Activated B cell treated with CpG ODN at 0.5 μM for 24 hours (primary cell): ENCODE measurements at places on chromosomes 11 and 22. TPM values are rescaled to one million over a fixed set of nuclear protein-coding genes. Genes with fewer than 3 reads are reported as not detected.

PATE2 gene
- total RNA-seq, result not detected in 2 replicates

DNA sequence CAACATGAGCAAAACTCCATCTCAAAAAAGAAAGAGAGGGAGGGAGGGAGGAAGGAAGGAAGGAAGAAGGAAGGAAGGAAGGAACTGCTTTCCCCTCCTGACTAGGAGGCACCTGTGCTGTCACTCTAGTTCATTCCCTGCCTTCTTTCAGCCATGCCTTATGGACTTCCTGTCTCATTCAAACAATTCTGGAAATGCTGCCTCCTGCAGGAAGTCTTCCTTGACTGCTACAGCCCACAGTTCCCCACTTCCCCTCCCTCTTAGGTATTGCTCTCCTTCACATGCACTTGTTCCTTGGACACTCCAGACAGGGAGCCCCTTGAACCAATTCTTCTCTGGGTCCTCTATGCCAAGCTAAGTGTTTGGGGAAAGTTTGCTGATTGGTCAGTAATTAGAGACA lies 31.6 kb upstream of the WNT11 start:
- no peak for DNase-seq

DNA sequence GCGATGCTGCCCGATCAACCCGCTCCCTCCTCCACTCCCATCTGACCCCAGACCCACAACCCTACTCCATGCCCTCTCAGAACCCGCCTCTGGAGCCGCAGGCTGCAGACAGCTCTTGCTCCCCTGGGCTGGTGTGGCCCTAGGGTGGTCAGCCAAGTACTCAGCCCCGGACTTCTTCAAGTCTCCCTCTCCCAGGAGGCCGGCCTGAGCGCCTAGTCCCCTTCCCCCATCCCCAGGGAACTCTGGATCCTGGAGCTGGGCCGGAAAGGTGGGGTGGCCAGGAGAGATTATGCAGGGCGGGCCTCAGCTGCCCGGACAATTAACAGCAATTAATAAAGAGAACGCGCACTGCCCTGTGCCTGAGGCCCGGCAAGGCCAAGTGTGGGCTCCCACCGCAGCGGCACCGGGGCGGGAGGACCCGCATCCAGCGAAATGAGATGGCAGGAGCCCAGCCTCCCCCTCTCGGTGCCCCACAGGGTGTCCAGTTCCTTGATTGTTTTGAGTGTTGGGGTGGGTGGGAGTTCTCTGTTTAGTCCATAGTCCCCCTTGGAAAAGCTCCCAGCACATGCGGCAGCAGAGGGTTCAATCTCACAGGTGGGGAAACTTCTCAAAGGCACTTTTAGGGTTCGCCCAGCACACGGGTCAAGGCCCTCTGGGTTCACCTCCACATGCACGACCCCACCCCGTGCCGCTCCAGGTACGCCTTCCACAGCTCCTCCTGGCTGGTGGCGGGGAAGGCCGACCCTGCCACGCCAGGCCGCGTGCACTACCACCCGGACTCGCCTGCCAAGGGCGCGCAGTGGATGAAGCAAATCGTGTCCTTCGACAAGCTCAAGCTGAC lies 3.1 kb downstream of the TBX1 start:
- DNase-seq, result no peak

SCGB2A2 gene
- not detected in 2 replicates for total RNA-seq

DNA sequence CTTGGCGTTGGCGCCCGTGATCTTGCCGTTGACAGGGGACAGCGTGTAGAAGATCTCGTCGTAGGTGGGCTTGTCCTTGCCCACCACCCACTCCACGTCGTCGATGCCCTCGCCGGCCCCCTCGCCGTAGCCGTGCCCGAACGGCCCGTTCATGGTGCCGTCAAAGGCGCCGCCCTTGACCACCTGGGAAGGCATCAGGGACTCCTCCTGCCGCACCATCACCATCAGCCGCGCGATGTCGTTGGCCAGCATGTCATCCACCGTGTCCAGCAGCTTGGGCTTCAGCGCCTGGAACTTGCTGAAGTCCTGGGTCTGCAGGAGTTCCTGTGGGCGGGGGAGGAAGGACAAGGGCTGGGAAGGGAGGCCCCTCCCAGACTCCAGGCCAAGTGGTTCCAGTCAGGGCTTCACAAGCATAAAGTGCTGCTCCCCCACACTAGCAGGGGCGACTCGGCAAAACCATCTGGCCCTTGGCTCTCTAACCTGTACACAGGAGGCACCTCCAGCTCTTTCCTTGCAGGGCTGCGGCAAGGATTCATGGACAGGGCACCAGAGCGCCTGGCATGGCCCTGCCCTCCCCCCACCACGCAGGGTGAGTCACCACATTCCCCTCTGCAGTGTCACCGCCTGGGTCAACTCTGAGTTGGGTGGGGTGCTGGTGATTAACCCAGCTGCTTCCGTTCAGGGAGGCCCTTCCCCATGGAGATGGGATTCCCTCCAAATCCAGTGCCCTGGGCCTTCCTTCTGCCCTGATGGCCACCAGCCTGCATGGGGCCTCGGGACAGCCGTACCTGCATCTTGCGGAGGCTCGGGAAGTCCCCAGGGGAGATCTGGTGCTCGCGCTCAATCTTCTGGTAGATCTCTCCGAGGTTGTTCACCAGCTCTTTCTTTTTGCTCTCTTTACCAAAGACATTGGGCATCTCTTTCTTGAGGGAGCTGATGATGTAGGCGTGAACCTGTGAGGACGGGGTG lies 10.4 kb upstream of the CDC42BPG start:
- no peak for DNase-seq

TRIM51 gene
- total RNA-seq, result not detected in 2 replicates

DNA sequence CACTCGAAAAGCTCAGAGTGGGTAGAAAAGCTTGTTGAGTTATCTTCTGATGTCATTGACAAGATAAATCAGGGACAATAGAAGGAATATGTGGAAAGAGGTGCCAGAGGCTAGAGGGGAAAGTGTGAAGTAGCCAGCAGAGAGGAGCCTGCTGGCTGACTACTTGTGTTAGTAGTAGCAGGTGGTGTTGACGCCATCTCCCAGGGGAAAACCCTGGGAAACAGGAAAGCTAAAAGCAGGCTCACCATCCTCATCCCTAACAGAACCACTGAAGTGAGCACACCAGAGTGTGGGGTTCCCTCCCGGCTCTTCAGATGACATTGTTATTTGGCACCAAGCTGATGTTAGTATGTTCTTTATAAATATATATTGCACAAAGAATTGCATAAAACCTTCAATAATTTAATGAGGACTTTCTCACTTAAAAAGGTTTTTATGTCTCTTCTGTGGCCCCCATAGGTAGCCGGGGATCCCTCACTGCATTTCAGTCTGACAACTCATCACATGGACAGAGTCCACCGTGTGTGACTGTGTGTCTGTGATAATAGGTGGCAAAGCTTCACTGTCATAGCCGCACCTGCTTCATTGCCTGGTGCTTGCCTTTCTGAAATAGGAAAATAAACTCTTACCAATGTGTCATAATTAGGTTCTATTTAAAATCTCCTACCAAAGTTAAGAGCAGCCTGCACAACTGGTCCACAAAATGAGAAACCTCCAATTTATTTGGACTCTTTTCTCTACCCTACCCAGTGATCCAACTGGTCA lies 63.2 kb upstream of the TOP3B start:
- DNase-seq, result no peak

- no peak for DNase-seq
These were observed 469.8 kb upstream of the ANO3 start for GRCh38 chr11:25862159-25862558.

WNT11 gene
- 0.16 and 0.37 TPM in 2 replicates for total RNA-seq

GRCh38 chr11:26095340-26095739 lies 236.6 kb upstream of the ANO3 start:
- no peak for DNase-seq

IRAG1 gene
- not detected in 2 replicates for total RNA-seq

DNA sequence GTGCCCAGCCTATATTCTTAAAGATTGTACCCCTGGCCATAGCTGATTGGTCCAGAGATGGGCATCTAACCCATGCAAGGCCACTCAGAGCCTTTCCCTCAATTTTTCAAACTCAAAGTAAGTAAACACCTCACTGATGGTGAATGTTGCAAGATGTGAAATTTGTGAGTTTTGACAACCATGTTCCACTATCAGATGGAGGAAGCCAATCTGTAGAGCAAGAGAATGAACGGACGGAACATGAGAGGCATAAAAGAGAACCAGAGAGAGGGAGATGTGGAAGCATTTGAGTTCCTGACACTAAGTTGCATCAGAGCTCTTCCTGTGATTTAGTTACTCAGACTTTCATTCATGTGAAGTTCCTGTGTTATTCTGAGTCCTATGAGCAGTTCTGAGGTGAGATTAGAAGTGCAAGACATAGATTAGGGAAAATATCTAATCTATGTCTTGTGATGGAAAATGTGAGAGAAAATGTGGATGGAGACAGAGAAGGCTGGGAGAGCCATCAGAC lies 73.3 kb downstream of the PRSS23 start:
- no peak for DNase-seq

DNA sequence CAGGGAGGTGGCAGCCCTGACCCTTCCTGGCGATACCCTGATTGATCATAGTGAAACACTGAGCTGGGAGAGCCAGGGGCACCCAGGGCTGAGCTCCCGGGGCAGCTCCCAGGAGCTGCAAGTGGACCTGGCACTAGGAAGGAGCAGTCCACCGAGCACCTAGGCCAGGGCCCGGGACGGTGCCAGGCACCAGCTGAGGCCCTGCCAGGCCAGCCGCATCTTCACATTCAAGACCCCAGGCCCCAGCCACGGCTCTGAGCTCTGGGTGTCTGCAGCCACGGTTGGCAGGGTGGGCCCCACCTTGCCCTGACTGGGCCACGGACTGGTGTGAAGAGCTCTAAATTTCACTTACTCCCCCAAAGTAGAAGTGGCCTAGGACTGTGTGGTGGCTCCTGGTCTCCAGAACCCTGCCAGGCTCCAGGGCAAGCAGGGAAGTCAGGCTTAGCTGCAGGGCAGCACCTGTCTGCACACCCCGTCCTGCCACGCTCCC lies 58.3 kb downstream of the RTN4R start:
- DNase-seq, result no peak

SCGB1C1 gene
- total RNA-seq, result not detected in 2 replicates

SLN gene
- total RNA-seq, result not detected in 2 replicates

DNA sequence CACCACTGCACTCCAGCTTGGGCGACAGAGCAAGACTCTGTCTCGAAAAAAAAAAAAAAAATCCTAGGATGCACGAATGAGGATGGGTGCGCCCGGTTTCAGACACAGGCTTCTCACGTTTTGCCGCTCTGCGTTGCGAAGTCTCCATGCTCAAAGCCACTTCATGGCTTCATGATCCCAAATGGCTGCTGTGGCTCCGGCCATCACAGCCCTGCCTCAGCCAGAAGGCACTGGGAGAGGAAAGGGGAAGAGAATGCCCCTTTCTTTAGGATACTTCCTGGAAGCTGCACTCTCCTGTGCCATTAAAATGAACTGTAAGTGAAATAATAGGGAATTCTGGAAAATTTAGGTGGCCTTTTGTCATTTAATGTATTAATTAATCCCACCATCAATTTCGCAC lies 116.4 kb upstream of the ANO1 start:
- no peak for DNase-seq

CTSW gene
- total RNA-seq, result 0.59 and 0.93 TPM in 2 replicates

RFPL3 gene
- not detected in 2 replicates for total RNA-seq

- no peak for DNase-seq
These were observed 9.4 kb downstream of the DRD2 start for GRCh38 chr11:113465786-113466185.

DNA sequence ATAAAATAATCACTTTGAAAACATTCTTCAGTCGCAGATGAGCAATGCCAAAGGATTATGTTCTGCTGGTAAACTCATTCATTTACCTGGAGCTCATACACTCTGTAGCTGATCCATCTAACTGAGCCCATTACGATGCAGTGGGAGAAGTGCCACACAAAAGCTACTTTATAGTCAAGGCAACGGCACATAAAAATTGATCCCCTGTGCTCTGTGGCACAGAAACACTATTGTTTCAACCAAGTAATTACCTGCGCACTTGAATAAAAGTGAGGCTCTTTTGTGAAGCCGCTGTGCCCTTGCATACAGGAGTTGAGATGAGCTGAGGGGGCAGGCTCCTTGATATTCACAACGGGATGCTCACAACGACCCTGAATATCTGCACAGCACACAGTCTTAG lies 7.2 kb downstream of the DKK3 start:
- DNase-seq, result no peak

- DNase-seq, result no peak
These were observed 15.2 kb downstream of the TRIM3 start for GRCh38 chr11:6458352-6459098.

LYVE1 gene
- total RNA-seq, result not detected in 2 replicates

GRCh38 chr11:6962673-6963072 lies 36.4 kb downstream of the ZNF215 start:
- DNase-seq, result no peak

- no peak for DNase-seq
These were observed 44.7 kb downstream of the CACNG2 start for GRCh38 chr22:36658900-36659299.

- DNase-seq, result no peak
These were observed 15.6 kb downstream of the MPPED1 start for GRCh38 chr22:43427296-43428004.

- no peak for DNase-seq
These were observed 4.6 kb downstream of the C11orf96 start for GRCh38 chr11:43947003-43947500.

DNA sequence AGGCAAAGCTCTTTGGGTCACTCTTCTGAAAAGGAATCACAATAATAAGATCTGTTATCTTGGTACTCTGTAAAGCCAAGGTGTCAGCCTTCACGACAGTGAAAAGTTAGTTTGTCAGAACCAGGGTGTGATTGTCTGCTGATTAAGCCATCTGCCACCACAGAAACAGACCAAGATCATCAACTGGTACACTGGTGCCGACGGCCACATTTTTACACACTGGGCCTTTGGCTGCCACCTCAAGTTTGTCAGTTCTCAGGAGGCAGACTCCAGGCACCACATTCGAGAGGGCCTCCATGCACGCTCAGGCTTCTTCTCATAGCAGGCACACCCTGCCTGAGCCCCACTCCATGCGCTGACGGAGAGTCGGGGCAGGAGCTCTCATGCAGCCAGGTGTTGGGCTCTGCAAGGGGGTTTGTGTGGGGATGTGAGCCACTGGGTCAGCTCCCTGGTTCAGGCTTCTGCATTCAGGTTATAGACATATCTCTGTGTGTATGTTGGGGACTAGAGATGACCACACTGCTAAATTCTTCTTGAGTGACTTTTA lies 66.2 kb downstream of the KCNJ1 start:
- DNase-seq, result no peak

DNA sequence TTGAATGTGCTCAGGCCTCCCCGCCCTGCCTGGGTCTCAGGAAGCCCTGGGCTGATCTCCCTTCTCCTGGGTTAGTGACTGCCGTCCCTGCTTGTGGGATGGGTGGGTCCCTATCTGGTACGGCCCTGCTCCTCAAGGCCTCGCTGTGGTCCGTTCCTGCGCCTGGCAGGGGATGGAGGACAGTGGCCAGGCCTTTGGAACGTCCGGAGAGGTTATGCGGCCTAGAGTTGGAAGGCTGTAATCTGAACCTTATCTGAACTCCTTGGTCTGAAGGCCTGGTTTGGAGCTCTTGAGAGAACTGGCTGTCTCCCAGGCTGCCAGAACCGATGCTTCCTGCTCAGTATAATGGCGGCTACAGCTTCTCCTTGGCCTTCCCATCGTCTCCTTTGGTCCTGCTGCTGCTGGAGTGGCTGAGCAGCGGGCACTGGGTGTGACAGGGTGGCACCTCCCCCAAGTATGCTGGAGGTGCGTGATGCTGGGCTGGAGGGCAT lies 72.8 kb downstream of the FLI1 start:
- DNase-seq, result no peak
